Vagina (tissue), 2 donors: ENCODE measurements at places on chromosomes 12 and 14.

DNA sequence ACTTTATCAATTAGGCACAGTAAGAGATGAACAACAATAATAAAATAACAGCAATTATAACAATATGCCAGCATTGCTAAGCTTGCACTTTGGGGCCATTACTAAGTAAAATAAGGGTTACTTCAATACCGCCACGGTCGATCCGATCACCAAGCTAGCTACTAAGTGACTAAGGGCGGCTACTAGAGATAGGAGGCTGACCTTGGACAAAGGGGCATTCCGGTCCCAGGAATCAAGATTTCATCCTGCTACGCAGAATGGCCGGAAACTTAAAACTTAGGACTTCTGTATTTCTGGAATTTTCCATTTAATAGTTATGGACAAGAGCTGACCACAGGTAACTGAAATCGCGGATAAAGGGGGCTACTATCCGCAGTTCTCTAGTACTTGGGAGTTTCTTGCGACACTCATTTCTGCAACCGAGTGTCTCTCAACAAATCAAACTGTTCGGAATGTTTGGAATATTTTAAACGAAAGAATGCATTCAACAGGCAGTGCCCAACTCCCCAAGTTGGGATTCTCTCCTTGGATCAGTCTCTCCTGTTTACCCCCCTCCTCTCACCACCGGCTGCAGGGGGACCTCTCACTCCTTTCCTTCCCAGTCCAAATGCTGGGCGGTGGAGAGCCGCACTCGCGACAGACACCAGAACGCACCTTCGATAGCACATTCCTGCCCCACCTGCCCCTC is 650 bp downstream of the HEBP1 start:
- DNase-seq = no peak

DNA sequence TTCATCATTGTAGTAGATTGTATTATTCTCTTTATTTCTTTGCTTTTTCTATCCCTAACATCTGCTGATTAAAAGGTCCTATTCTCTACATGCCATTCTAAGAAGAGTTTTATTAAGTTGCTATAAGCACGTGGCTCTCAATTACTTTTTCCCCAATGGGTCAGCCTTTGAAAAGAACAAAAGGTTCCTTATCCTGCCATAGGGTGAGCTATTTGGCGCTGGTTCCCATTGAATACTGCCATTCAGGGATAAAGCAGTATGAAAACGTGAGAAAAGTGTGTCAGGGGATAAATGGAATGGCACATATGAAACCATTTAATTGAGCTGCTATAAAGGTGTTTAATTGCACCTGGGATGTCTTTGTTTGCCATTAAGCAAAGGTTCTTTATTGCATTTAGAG is 80.9 kb downstream of the SYNE2 start:
- no peak for DNase-seq

DNA sequence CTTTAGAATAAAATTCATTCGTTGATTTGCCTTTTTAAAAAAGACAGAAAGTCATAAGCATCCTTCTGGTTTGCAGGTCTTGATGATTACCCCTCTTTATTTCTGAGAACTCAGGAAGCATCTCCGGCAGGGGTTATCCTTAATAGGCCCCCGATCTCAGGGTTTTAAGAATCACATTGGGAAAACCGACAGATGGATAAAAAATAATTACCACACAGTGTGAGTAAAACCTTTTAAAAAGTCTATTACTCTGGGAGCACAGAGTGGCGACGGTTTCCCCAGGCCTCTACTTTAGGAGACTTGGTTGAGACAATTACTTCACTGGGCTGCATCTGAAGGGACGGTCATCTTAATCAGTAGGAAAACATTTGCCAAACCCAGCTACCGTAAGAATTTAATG is 56.5 kb downstream of the KCNMB4 start:
- DNase-seq = no peak

DNA sequence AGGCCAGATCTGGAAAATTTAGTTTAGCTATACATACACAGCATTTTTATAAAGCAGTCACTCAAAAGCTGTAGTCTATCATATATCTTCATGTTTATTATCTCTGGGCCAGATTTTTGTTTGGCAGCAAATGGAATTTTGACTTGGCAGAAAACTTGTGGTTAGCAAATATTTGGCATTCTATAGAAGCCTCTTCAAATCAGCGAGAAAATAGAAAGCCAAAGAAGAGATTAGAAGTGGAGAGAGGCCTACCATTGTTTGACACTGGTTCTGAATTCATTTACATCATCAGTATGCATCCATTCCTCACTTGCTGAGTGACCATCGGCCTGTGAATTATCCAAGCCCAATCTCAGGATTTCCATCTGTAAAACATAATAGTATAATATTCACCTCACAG is 1077.6 kb downstream of the GALC start:
- DNase-seq = no peak

- DNase-seq = no peak
Observed at GRCh38 chr12:9049520-9050133, 60.3 kb downstream of the KLRG1 start.

- no peak for DNase-seq
Observed at GRCh38 chr12:133236144-133236543, 467 bp upstream of the ANHX start.

- no peak for DNase-seq
Observed at GRCh38 chr14:71555654-71556559, 376.3 kb upstream of the RGS6 start.

GRCh38 chr12:70609739-70610491 is 27.3 kb downstream of the PTPRB start:
- DNase-seq = no peak

GRCh38 chr12:68374307-68374982 is 42.3 kb upstream of the MDM1 start:
- no peak for DNase-seq

GRCh38 chr14:101821528-101821927 is 60.0 kb downstream of the PPP2R5C start:
- DNase-seq = peak; percentile 40
